Dorsolateral prefrontal cortex (tissue), 122 donors: ENCODE measurements at places on chromosomes 7 and 10.

- no peak for DNase-seq
Measured at GRCh38 chr10:21570761-21571521, 36.9 kb downstream of the MLLT10 start.

- no peak for DNase-seq
Measured at GRCh38 chr10:123391275-123392028, 237.2 kb downstream of the BUB3 start.

GRCh38 chr10:14553448-14553847 lies 221.2 kb downstream of the FAM107B start:
- no peak for DNase-seq

DNA sequence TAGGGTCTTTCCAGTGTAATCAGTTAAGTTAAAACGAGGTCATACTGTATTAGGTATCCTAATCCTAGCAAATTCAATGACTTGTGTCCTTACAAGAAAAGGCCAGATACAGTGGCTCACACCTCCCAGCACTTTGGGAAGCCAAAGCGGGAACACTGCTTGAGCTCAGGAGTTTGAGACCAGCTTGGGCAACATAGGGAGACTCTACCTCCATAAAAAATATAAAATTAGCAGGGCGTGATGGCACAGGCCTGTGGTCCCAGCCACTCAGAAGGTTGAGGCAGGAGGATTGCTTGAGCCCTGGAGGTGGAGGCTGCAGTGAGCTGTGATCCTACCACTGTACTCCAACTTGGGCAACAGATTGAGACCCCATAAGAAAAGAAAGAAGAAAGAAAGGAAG lies 61.1 kb downstream of the CXCL12 start:
- no peak for DNase-seq

DNA sequence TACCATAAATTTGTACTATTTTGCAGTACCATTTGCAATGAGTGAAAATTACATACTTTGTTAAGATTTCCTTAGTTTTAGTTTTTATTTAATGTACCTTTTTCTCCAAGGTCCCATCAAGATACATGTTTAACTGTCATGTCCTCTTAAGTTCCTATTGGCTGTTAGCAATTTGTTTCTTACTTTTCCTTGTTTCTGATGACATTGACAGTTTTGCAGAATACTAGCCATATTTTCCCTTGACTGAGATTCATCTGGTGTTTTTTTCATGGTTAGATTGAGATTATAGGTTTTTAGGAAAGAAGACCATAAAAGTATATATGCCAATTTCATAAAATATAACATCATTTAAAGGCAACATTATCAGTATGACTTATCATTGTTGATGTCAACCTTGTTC lies 376.8 kb upstream of the STEAP1 start:
- DNase-seq: no peak
